ENCODE measurements at places on chromosomes 3 and 15. TPM values are rescaled to one million over a fixed set of nuclear protein-coding genes. Genes with fewer than 3 reads are reported as not detected.

Gene RBPMS2
- 7.6 TPM for total RNA-seq

Gene AGBL1
- not detected for total RNA-seq

Gene LRRIQ4
- total RNA-seq, result not detected

Gene TEX55
- total RNA-seq, result not detected

Gene CCR9
- not detected for total RNA-seq

Gene AMT
- total RNA-seq, result 3.3 TPM

Gene WNT7A
- total RNA-seq, result not detected

Gene PLCH1
- total RNA-seq, result not detected

Gene CLSTN2
- total RNA-seq, result not detected

Gene TRPM1
- total RNA-seq, result not detected

Gene CPNE9
- total RNA-seq, result not detected

Gene SLC51A
- total RNA-seq, result not detected

Gene TMEM212
- not detected for total RNA-seq

Gene ADCY5
- total RNA-seq, result not detected

Gene PLD1
- 108 TPM for total RNA-seq

Gene ABI3BP
- 78.1 TPM for total RNA-seq

Gene DUOX1
- not detected for total RNA-seq
